A549 treated with Mapracorat at 1 μM for 4 hours (cell line): ENCODE measurements at places on chromosomes 1 and 21. TPM values are rescaled to one million over a fixed set of nuclear protein-coding genes. Genes with fewer than 3 reads are reported as not detected.

Gene BRDT
- not detected in 5 replicates for total RNA-seq

Gene NLRP3
- total RNA-seq = not detected in 5 replicates

Gene SPATA46
- total RNA-seq = not detected in 5 replicates

Gene FCRLB
- total RNA-seq = 1.3 to 2.1 TPM (median 1.6 TPM) in 5 replicates

Gene S100A16
- 481 to 560 TPM (median 517 TPM) in 5 replicates for total RNA-seq

Gene MAP3K21
- 7.4 to 9.8 TPM (median 8.9 TPM) in 5 replicates for total RNA-seq

Gene REN
- not detected in 5 replicates for total RNA-seq

Gene FAM163A
- total RNA-seq = 0.04 TPM in 1 of 5 replicates, not detected in the others

Gene RHEX
- total RNA-seq = not detected in 5 replicates

Gene WNT9A
- total RNA-seq = 6.8 to 10.2 TPM (median 7.9 TPM) in 5 replicates

Gene COP1
- total RNA-seq = 23.4 to 29.2 TPM (median 27.2 TPM) in 5 replicates

Gene ZYG11A
- 2.4 to 2.9 TPM (median 2.7 TPM) in 5 replicates for total RNA-seq

Gene KRTAP19-3
- total RNA-seq = not detected in 5 replicates

Gene DMRTA2
- total RNA-seq = 0.10 to 0.26 TPM (median 0.22 TPM) in 5 replicates

Gene PEX14
- 11.0 to 15.9 TPM (median 15.0 TPM) in 5 replicates for total RNA-seq

Gene C1orf115
- total RNA-seq = 4.7 to 6.8 TPM (median 5.9 TPM) in 5 replicates

Gene RPL5
- total RNA-seq = 1,114 to 1,258 TPM (median 1,145 TPM) in 5 replicates

Gene PGD
- 1,084 to 1,179 TPM (median 1,099 TPM) in 5 replicates for total RNA-seq

Gene SLC9A1
- 14.4 to 16.7 TPM (median 15.4 TPM) in 5 replicates for total RNA-seq

Gene TRIM67
- total RNA-seq = 0.12 to 0.19 TPM (median 0.14 TPM) in 5 replicates

Gene ZFP69
- total RNA-seq = not detected in 5 replicates

Gene ERICH3
- not detected in 5 replicates for total RNA-seq

Gene NFIA
- total RNA-seq = 4.7 to 9.3 TPM (median 7.4 TPM) in 5 replicates

Gene EDARADD
- 2.8 to 4.2 TPM (median 3.4 TPM) in 5 replicates for total RNA-seq

Gene PAQR6
- 3.3 to 5.1 TPM (median 4.0 TPM) in 5 replicates for total RNA-seq

Gene KDF1
- total RNA-seq = 0.18 to 0.30 TPM (median 0.22 TPM) in 3 of 5 replicates, not detected in the others

Gene OR10J1
- not detected in 5 replicates for total RNA-seq

Gene PCNX2
- 9.4 to 10.6 TPM (median 10.2 TPM) in 5 replicates for total RNA-seq

Gene FCER1A
- total RNA-seq = not detected in 5 replicates

Gene COQ8A
- 14.3 to 20.4 TPM (median 19.9 TPM) in 5 replicates for total RNA-seq

Gene ZNF648
- total RNA-seq = not detected in 5 replicates

Gene DOCK7
- 11.2 to 40.5 TPM (median 13.9 TPM) in 5 replicates for total RNA-seq

Gene MLLT11
- 13.2 to 16.7 TPM (median 16.1 TPM) in 5 replicates for total RNA-seq

Gene HCRTR1
- total RNA-seq = not detected in 5 replicates

Gene ECE1
- 49.3 to 63.8 TPM (median 60.7 TPM) in 5 replicates for total RNA-seq

Gene TFF3
- not detected in 5 replicates for total RNA-seq

Gene ESRRG
- total RNA-seq = not detected in 5 replicates

Gene SPATA45
- total RNA-seq = not detected in 5 replicates

Gene SELENON
- 54.4 to 64.1 TPM (median 61.5 TPM) in 5 replicates for total RNA-seq

Gene CFAP141
- not detected in 5 replicates for total RNA-seq

Gene CLCA1
- total RNA-seq = not detected in 5 replicates

Gene DCST1
- total RNA-seq = not detected in 5 replicates

Gene B3GALT2
- not detected in 5 replicates for total RNA-seq

Gene ACTL8
- 1.0 to 2.2 TPM (median 1.9 TPM) in 5 replicates for total RNA-seq

Gene CD1B
- total RNA-seq = not detected in 5 replicates

Gene RRP1
- 34.7 to 37.3 TPM (median 35.7 TPM) in 5 replicates for total RNA-seq

Gene SLAMF6
- total RNA-seq = not detected in 5 replicates

Gene DCDC2B
- total RNA-seq = not detected in 5 replicates

Gene ABL2
- 16.2 to 22.3 TPM (median 16.8 TPM) in 5 replicates for total RNA-seq

Gene BEND5
- total RNA-seq = not detected in 5 replicates

Gene TIPRL
- total RNA-seq = 29.8 to 35.1 TPM (median 33.1 TPM) in 5 replicates

Gene UBASH3A
- total RNA-seq = 0.11 to 0.21 TPM (median 0.16 TPM) in 5 replicates

Gene IL20
- not detected in 5 replicates for total RNA-seq
